ENCODE measurements at places on chromosomes 2 and 18.
A peak's percentile ranks its signal among the peaks of the same experiment; 100 is the strongest.

GRCh38 chr18:68837665-68838451 is 40.0 kb downstream of the CCDC102B start:
- DNase-seq, result no peak

DNA sequence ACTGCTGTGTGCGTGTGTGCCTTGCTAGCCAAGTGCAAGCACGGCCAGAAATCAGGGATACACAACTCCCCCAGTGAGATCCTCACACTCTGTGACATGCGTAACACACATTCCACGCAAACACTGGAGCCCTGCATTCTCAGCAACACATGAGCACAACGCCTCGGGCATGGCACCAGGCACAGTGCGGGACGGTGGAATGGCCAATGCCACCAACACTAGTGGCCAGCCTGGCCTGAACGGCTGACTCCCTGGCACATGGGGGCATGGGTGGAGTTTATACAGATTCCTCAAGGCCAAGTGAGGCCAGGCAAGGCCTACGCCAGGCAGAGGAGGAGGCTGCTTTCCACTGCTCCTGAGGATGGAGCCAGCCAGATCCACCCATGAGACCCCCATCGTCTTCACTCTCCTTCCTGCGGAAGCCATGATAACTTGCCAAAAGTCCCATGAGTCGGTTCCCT is 56.2 kb downstream of the ANKMY1 start:
- no peak for DNase-seq

DNA sequence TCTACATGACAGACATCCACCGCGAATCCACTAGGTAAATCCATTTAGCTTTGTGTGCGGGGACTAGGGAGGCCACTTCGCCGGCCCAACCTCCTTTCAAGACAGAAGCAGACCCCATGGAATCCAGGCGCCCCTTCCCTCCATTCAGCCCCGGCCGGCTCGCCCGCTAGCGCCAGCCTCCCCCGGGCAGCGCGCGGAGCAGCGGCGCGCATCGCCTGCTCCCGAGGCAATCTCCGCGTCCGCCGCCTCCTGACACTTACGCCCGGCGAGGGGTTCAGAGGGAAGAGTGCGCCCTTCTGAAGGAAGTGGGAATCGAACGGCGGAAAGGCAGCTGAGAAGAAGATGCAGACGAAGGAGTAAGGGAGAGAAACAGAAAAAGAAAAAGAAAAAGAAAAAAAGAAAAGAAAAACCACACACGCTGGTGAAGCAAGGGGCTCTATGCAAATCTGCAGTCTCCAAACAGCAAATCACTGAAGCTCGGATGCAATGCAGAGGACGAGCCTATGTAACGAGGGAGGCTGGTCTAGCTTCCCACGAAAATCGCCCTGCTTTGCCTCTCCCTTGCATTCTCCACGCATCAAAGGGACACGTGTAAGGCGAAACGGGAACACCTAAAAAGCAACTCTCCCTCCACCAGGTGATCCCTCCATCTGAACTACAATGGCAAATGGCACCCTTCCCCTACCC is 684.4 kb downstream of the NRXN1 start:
- DNase-seq, result peak; percentile 54

DNA sequence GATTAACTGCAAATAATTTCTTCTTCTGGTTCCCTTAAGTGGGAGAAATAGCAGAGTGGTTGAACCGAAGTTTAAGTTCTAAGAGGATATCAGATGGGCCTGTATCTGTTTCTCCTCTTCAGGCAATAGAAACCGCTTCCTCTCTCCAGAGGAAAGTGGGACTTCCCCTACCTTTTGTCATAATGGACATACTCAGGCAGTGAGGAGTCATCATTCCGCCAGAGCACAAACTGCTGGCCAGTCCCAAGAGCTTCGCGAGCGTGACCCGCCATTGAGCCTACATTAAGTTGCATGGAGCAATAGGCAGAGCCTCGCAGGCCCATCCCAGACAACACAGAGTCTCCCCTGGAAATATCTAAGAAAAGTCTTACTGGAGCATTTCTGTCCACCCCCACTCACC is 158.9 kb downstream of the LDLRAD4 start:
- peak; percentile 11 for DNase-seq

GRCh38 chr2:32136097-32136496 is 29.6 kb upstream of the SLC30A6 start:
- peak; percentile 12 for DNase-seq

DNA sequence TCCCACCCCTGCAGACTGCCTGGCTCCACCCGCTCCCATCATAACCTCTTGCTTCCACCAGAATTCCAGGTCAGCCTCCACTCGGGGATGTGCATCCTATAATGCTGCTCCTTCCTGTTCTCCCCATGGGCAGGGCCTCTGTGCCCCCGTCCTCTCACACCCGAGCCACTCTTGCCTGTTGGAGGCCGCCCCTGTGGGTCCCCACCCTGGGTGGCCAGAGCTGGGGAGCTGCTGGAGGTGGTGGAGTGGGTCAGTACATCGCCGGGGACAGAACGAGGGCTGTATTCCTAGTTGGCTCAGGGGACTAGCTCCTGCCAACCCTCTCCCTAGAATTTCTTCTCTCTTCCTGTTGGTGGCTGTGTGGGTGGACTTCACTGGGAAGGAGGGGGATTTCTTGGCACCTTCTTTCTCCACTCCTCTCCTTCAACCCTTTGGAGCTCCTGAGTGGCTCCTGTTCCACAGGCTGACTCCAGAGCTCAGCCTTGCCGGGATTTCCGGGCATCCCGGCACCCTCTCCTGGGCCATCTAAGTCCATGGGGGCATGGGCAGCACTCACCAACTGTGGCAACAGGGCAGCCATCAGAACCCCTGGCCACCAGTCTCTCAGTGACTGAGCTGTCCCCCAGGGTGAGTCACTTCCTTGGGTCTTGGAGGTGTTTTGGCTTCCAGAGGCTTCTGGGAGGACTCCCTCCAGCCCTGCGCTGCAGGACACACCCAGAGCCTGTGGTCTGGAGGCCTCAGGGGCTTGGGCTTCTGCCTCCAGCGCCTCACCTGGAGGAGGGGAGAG is 88.2 kb upstream of the MCFD2 start:
- no peak for DNase-seq

GRCh38 chr2:226580403-226580802 is 219.2 kb downstream of the IRS1 start:
- DNase-seq, result no peak

- peak; percentile 38 for DNase-seq
These were observed 155.2 kb downstream of the IRS1 start for GRCh38 chr2:226644399-226644865.

- DNase-seq, result peak; percentile 83
These were observed 124.9 kb downstream of the RDH14 start for GRCh38 chr2:18435426-18436037.

GRCh38 chr2:112776113-112776512 is 8.2 kb downstream of the IL1A start:
- no peak for DNase-seq

GRCh38 chr2:176240301-176240700 is 28.9 kb upstream of the MTX2 start:
- no peak for DNase-seq

- no peak for DNase-seq
These were observed 301.8 kb downstream of the TRIB2 start for GRCh38 chr2:13018490-13018889.

DNA sequence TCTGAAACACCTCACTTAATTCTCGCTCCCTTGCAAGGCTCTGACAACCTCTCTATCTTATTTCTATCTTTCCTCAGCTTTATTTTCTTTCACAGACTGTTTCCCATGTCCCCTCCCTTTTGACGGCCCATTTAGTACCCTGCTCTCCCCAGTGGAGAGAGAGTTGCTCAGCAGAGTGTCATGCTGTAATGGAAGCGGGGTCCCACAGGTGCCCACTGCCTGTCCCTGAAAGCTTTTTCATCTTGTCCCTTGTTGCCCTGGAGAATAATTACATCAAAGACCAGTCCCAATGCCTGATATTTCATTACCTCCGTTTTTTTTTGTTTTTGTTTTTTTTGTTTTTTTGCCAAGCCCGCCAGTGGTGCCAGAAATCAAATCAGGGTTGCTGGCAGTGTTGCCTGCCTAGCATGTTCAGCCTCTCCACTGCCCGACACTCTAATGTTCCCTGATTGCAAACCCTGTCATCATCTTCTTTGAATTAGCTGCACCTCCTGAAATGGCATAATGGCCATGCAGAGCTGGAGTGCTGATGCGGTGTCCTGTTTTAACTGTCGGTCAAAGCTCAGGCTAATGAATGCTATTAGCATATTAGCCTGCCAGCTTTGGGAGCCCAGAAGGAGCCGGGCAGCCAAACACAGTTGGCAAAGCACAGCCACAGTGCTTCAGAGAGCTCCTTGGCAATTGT is 71.2 kb upstream of the CAVIN2 start:
- no peak for DNase-seq

- DNase-seq, result peak; percentile 33
These were observed 390.8 kb downstream of the TGIF1 start for GRCh38 chr18:3840766-3841165.

DNA sequence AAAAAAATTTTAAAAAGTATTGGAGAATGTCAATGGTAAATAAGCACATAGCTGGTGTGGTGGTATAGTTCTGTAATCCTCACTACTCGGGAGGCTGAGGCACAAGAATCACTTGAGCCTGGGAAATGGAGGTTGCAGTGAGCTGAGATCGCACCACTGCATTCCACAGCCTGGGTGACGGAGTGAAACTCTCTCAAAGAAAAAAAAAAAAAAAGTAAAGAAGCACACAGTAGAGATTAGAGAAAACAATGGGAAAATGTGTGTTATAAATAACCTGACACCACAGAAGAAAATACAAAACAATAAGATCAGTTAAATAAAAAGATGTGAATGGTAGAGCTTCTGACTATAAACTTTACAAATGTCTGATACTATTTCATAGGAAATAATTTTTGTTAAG is 163.7 kb upstream of the WDSUB1 start:
- no peak for DNase-seq

GRCh38 chr2:156077041-156077742 is 255.3 kb downstream of the NR4A2 start:
- DNase-seq, result peak; percentile 61

DNA sequence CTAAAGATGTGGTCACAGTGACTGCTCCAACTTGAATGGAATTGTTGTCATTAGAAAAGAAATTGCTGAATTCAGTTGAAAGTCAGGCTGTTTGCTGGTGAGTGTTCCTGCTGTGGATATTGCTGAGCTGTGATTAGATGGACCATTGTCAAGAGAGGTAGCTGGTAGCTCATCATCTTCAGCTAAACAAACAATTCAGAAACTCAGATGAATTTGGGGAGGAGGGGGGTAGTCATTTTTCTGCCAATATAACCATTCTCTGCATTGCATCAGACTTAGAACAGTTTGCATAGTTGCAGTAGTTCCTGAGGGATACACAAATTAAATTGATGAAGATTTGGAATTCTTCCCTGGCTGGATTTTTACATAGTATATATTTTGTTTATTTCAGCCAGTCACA is 108.3 kb downstream of the MTCL1 start:
- DNase-seq, result no peak

DNA sequence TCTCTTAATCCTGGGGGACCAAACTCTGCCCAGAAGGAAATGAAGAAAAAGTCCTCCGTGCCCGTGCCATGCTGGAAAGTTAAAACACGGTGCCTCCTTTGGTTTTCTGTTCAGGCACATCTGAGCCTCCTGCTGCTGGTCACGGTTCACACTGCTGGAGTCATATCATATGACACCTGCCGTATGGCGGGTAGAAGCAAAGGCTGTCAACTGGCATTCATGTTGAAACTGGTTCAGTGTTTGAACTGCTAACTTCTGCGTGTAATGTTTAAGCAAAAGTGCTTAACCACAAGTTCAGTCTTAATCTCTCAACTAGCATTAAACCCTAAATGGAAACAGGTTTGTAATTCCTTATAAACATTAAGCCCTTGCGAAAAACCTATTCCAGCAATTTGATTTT is 3.1 kb downstream of the STK39 start:
- peak; percentile 74 for DNase-seq

DNA sequence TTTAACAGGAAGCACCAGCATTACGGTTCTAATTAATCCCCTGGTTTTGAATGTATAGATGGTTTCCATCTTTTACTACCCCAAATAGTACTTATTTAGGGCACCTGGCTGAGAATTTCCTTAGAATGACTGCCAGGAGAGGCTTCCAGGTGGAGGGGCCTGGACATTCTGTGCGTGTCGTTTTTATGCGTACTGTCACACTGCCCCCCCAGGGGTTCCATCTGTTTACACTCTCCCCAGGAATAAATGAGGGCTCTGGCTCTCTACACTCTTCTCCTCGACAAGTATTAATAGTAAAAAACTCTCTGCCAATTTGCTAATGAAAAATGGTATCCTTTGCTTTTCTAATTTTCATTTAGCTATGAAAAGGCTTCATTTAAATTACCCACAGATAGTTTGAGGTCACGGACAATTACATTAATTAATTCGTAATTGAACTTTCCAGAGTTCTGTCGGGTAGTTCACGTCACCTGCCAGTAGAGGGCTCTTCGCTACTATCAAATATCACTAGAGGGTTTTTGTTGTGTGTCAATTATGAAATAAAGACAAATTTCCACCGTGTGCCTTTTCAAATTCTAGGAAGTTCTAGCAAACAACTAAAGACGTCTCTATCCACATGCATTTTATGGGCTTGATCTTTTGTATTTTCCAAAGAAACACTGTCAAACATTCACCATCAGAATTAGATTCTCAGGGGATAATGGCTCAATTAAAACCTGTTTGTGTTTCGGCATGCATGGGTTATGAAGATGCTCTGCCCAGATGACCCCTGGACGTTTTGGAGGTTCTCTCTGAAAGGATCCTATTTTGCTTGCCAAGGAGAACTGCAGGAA is 88.8 kb upstream of the ASB18 start:
- DNase-seq, result peak; percentile 62

- DNase-seq, result peak; percentile 77
These were observed 22.7 kb upstream of the PKDCC start for GRCh38 chr2:42025151-42025582.

GRCh38 chr18:57624988-57625387 is 3.4 kb upstream of the NARS1 start:
- DNase-seq, result no peak

DNA sequence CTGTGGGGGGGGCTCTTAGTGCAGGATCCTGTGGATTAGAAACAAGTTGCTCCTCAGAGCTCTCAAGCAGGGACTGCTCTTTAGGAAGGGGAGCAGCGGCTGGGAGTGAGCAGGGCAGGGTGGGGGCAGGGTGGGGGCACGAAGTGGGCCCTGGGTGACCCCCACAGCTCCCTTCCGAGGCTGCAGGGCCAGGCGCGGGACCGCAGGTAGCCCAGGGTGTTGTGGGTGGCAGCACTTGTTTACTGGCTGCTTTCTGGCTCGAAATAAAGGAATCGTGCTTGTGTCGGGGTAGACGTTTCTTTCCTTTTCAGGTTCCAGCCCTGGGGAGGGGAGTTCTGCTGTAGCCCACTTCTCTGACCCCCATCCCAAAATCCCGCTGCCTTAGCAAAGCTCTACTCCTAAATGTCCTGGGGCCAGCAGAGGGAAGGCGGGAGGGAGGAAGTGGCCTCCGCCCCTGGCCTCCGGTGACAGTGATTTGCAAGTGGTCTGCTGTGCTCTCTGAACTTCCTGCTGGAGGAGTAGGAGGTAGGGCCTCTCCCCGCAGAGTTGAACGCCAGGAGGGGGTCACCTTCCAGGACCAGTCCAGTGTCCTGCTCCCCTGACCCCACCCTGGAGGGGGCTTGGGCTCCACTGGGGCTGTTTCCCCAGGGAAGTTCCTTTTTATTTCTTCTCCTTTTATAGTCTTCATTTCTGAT is 8.3 kb downstream of the NEU4 start:
- no peak for DNase-seq

DNA sequence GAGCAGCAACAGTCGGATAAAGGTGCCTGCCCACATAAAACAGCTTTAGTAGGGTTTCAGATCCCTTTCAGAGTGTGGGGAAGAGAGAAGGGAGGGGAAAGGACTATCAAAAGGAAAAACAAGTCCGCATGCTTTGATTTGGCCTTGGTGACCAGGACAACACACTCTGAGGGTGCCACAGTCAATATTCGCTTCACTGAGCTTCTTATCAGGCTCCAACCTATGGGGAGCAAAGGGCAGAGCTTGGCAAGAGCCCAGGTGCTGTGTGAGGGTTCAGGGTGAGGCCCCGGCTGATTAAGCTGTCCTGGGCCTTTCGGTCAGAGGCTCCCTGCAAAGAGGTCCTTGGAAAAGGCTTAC is 237.4 kb upstream of the SMAD2 start:
- DNase-seq, result no peak
